ENCODE measurements at places on chromosomes 3 and 15.
A peak's percentile ranks its signal among the peaks of the same experiment; 100 is the strongest.

- DNase-seq: no peak
These were observed 36.3 kb upstream of the TMEM42 start for GRCh38 chr3:44825264-44825925.

GRCh38 chr3:32841341-32841740, 23.5 kb downstream of the TRIM71 start:
- DNase-seq: no peak

DNA sequence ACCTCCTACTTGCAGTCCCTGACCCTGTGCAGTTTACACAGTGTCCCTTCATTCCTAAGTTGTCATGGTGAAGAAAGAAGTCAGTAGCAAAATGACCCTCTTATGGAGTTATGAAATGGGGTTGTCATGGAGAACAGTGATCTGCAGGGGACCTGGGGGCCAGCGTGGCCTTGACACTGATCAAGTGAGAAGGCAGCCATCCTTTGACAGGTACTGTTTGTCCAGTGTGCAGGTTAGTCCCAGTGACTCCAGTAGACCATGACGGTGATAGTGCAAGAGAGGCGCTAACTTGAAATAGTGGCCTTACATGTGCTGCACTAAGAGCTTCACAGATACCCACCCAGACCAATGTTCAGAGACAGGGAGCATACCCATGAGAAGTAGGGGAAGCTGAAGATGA, 87.9 kb downstream of the IL12A start:
- DNase-seq: no peak

- no peak for DNase-seq
These were observed 170.8 kb downstream of the SLC9A9 start for GRCh38 chr3:143677430-143677829.

DNA sequence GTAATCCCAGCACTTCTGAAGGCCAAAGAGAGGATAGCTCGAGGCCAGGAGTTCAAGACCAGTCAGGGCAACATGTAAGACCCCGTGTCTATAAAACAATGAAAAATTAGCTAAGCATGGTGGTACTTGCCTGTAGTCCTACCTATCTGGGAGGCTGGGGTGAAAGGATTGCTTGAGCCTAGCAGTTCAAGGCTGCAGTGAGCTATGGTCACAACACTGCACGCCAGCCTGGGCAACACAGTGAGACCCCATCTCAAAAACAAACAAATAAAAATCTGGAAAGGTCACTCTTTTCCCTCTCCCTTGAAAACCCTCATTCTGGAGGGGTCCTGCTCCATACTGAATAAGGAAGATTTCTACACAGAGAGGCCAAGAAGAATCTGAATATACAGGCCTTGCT, 43.5 kb upstream of the ZNF280D start:
- DNase-seq: no peak

GRCh38 chr15:28977377-28978010, 91.7 kb downstream of the APBA2 start:
- no peak for DNase-seq

DNA sequence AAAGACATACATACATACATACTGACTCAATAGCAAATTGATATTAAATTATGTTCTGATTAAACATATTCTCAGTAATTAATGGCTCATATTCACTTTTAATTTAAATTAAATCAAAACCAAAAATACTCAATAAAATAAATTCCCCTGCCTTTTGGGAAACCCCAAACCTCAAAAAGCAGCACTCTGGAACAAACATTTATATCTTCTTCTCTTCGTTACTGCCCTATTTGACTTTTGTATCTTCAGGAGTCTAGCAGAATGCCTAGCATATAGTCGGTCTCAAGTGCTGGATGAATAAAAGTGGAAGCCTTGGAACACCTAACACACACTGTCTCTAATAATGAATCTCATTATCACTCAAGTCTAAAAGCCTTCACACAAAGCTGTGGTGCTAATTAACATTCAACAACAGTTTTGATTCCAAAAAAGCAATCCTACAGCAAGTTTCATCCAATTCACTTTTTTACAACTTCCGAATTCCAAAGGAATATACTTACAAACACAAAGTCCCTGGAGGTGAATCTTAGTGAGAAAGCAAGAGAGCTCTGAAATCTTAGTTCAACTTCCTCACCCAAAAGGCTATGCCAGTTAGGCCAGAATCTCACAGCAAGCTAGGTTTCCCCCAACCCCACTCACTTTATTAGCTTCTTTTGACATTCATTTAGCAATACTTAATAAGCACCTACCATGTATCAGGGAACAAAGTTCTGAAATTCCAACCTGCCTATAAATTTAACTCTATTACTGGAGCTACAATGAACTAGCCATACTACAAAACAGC, 35.0 kb downstream of the GSK3B start:
- no peak for DNase-seq

DNA sequence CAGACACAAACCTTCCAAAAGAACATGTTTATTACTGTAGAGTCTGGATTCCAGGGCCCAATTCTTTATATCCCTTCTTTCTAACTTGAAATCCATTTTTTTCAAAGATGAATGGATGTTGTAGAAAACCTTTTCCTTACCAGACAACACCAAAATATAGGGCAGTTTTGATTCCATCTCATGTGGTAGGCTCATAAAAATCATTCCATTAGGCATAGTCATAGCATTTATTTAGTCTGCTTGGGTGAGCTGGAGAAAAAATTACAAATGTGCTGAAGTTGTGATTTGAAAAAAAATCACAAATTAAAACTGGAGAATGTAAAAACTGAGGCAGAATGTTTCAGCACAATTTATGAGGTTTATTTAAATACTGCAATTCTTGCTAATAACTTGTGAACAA, 199.3 kb upstream of the TBC1D5 start:
- DNase-seq: no peak

GRCh38 chr3:61239871-61240270, 11.4 kb downstream of the FHIT start:
- peak; percentile 9 for DNase-seq

DNA sequence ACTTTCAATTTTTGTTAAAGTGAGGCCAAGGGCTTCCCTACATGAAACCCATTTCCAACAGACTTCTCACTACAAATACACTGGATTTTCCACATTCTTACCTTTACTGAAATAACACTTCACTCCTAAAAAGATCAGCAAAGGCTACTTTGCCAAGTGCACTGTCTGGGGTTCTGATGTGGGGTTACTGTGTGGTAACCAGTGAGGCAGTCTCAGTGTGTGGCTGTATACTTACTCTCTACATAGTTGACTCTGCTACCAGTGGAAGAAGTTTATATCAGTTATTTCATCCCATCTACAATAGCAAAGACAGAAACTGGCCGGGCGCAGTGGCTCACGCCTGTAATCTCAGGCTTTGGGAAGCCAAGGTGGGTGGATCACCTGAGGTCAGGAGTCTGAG, 5.6 kb downstream of the WDR82 start:
- DNase-seq: no peak

DNA sequence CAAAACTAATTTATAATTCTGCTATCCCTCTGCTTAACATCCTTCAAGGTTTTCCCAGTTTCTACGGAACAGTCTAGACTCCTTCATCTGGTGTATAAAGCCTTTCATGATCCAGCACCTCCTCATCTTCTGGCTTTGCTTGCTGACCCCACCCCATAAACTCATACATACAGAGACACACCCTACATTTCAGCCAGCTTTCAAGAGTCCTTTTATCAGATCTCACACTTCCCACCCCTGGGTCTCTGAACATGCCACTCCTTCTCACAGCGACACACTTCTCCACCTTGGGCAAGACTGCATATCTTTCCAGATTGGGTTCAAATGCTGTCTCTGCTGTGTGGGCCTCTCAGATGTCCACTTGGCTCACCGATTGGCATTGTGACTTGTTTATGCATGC, 166.8 kb upstream of the LPP start:
- DNase-seq: no peak

- no peak for DNase-seq
These were observed 31.7 kb downstream of the LINS1 start for GRCh38 chr15:100570275-100570674.

GRCh38 chr3:189900578-189900977, 220.1 kb downstream of the P3H2 start:
- DNase-seq: no peak

GRCh38 chr3:65168547-65168946, 480.7 kb upstream of the ADAMTS9 start:
- DNase-seq: no peak

- no peak for DNase-seq
These were observed 9.5 kb downstream of the TYRO3 start for GRCh38 chr15:41568350-41569017.

DNA sequence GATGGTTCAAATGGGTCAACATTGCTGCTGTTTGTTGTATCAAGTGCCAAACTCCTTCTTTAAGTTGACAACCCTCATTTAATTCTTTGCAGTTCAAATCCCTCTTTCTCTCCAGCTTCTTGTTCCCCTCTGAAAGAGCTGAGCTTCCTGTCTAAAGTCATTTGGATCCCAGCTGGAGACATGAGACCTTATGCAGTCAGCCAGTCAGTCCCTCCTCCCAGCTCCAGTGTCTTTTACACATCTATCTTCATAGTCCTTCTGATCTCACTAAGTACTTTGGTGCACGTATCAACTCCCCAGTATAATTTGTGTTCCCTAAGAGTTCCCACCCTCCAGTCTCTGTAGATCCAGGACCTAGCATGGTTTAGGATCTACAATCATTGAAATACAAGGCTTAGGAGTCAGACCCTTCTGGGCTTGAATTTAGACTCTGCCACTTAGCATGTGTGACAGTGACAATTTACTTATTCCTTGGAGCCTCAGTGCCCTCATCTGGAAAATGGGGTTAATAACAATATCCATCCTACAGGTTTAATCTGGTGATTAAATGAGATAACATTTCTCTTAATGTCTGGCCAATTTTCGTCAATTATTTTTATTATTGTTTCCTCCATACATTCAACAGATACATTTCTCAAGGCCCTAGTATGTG, 102.8 kb upstream of the SEMA6D start:
- DNase-seq: no peak

- DNase-seq: no peak
These were observed 18.0 kb upstream of the LOXL1 start for GRCh38 chr15:73908030-73908821.

GRCh38 chr3:76834657-76835056, 205.2 kb upstream of the ROBO2 start:
- no peak for DNase-seq

DNA sequence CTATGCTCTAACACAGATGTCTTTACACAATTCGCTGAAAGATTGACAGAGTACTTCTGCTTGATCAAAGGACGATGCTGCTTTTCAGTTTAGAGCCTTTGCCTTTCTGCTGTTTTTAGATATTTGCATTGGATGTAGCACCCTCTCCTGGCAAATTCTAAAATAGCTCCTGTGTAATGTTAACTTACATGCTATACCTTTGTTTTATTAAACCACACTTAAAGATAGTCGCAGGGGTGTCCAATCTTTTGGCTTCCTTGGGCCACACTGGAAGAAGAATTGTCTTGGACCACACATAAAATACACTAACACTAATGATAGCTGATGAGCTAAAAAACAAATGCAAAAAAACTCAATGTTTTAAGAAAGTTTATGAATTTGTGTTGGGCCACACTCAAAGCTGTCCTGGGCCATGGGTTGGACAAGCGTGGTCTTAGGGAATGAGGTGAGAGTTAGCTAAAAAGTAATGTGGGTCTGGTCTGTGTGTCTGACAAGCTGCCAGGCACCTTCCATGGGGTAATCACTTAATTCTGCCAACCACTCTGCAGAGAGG, 62.9 kb downstream of the ATG7 start:
- peak; percentile 16 for DNase-seq

- DNase-seq: no peak
These were observed 32.5 kb downstream of the MYO5A start for GRCh38 chr15:52496175-52496574.

GRCh38 chr15:68868296-68868695, 47.6 kb upstream of the ANP32A start:
- no peak for DNase-seq

- DNase-seq: no peak
These were observed 830.9 kb upstream of the CFAP20DC start for GRCh38 chr3:59880717-59881116.

DNA sequence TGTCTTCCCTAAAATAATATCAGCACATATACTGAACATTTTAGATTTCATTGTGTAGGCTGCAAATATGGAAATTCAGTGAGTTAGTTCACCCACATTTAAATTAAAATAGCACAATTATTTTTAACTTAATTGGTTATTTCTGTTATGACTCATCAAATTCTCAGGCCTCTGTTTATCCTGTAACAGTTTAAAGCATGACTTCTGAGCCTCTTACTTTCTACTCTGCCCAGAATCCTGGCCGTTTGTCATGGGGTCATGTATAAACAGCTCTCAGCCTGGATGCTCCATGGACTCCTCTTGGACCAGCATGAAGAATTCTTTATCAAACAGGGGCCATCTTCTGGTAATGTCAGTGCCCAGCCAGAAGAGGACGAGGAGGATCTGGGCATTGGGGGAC, 12.2 kb downstream of the TUBGCP4 start:
- no peak for DNase-seq

DNA sequence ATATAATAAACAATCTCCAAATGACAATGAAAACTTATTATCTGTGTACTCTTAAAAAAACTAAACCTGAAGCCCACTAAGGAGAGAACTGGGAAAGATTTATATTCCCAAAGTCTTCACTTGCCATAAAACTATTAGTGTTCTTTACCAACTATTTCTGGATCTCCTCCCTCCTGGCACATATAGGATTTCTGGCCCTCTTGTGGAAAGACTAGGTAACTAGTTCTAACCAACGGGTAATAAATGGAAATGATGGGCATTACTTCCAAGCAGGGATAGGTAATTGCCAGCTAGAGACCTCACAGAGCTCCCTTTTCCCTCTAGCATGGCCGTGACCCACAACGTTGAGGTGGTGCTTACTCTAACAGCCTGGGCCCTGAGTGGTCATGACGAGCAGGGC, 110.1 kb downstream of the DNAH12 start:
- no peak for DNase-seq

GRCh38 chr3:170488802-170489201, 70.1 kb downstream of the CLDN11 start:
- DNase-seq: no peak

DNA sequence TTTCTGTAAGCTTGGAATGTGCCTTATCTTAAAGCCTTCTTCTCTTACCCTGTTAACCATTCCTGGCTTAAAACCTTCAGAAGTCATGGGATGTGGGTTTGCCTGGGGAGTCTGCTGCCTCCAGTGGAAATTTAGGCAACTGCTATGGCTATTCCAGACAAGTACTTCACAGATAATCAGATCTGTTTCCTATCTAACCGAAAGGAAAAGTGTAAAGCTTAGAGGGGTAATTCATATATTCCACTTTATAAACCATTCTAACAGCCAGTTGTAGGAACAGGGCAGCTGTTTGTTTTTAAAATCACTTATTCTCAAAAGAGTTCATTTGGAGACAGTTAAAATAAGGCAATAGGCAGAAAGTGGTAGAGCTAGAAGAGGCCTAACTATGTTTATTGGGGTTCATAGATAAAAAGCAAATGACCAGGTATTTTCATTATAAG, 219.9 kb downstream of the TCF12 start:
- DNase-seq: peak; percentile 9

- no peak for DNase-seq
These were observed 15.0 kb upstream of the KCNMB3 start for GRCh38 chr3:179265875-179266274.

- DNase-seq: no peak
These were observed 483.7 kb upstream of the FRG2C start for GRCh38 chr3:75180235-75180944.

- DNase-seq: no peak
These were observed 302.3 kb upstream of the ICE2 start for GRCh38 chr15:60781211-60781713.

GRCh38 chr3:13451301-13451673, 28.8 kb upstream of the HDAC11 start:
- DNase-seq: no peak

All from DMS 273 treated with DMSO at 0.1 percent for 48 hours (cell line).